ENCODE measurements at places on chromosomes 4 and X.

DNA sequence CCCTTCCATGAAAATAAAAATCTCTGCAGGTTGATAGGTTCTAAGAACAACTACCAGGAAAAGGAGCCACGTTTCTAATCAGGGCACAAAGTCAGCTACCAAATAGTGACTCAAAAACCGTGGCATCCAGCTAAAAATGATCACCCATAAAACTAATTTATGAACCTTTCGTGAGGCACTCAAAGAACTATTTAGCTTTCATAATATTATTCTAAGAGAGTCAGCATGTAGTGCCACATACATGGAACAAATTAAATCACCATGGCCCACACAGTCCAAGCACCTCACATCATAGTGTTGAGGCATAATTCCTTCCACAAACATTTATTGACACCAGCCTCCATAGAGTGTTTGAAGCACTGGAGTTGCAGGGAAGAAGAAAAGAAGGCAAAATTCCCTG, 252.0 kb upstream of the PPARGC1A start:
- no peak for DNase-seq

DNA sequence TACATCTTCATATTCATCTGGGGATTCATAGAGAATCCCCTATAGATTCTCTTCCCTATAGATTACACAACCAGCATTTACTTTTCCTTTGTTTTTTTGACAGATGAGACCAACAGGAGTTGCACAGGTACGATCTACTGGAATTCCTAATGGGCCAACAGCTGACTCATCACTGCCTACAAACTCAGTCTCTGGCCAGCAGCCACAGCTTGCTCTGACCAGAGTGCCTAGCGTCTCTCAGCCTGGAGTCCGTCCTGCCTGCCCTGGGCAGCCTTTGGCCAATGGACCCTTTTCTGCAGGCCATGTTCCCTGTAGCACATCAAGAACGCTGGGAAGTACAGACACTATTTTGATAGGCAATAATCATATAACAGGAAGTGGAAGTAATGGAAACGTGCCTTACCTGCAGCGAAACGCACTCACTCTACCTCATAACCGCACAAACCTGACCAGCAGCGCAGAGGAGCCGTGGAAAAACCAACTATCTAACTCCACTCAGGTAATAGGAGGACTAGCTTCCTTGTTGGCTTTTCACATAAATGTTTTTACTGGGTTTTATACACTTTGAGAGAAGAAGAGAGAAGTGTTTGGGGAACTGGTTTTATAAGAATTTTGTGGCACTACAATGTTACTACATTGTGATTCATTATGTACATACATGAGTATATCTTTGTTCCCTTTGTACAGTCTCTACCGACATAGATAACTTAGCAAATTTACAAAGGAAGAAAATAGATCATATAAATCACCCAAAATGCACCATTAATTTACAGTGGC, 137.2 kb downstream of the DIPK2B start:
- DNase-seq = no peak

GRCh38 chr4:156790866-156791265, 180.7 kb downstream of the PDGFC start:
- no peak for DNase-seq

- DNase-seq = no peak
Measured at GRCh38 chrX:23849241-23849640, 58.5 kb downstream of the APOO start.

DNA sequence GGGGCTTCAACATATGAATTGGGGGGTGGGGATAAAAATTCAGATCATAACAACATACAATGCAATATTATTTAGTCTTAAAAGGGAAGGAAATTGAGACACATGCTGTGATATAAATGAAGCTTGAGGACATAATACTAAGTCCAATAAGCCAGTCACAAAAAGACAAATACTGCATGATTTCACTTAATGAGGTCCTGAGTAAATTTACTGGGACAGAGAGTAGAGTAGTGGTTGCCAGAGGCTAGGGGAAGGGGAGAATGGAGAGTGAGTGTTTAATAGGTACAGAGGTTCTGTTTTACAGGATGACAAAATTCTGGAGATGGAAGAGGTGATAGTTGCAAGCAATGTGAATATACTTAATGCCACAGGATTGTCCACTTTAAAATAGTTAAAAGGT, 89.2 kb upstream of the RAPGEF2 start:
- no peak for DNase-seq

DNA sequence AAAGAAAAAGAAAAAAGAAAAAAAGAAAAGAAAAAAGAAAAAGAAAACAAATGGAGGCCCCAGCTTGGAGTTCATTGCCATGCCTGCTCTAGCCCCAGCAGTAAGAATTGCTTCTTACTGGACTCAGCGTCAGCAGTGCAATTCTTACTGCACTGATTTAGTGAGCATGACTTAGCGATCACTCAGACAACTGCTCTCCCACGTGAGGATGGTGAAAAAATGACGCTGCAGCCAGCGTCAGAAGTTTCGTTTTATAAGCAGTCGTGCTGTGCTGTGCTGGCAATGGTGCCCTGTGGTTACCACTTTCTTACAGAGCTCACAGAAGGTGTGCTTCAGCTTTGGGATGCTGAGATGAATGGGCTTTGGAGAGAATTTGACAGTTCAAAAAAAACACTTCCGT, 68.3 kb upstream of the DDX3X start:
- no peak for DNase-seq

GRCh38 chr4:156956359-156956758, 15.2 kb downstream of the PDGFC start:
- no peak for DNase-seq

- no peak for DNase-seq
Measured at GRCh38 chr4:102610476-102610875, 109.3 kb downstream of the NFKB1 start.

DNA sequence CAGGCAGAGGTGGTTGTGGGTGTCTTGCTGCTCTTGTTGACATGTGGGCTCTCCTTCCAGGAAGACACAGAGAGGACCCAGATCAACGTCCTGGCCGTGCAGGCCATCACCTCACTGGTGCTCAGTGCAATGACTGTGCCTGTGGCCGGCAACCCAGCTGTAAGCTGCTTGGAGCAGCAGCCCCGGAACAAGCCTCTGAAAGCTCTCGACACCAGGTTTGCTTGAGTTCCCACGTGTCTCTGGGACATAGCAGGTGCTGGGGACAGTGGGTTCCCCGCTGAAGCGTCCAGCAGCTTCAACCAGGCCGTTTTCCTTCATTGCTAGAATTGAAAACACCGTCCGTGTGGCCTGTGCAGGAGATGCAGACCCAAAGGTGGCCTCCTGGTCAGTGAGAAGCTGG, 25.6 kb upstream of the MSANTD1 start:
- DNase-seq = no peak

DNA sequence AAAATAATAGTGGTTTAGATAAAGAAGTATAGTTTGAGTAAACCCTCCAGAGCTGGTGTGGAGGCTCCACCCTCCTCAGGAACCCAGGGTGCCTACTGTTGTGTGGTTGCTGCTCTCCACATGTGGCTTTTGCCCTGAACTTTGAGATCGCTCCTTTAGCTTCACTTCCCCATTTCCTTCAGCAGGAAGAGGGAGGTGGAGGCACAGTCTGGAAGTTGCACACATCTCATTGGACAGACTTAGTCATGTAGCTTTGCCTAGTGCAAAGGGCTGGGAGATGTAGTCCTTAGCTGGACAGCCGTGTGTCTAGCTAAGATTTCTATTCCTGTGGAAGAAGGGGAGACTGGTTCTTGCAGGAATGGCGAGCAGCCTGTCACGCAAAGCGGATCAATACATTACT, 37.9 kb downstream of the RGS12 start:
- DNase-seq = no peak

DNA sequence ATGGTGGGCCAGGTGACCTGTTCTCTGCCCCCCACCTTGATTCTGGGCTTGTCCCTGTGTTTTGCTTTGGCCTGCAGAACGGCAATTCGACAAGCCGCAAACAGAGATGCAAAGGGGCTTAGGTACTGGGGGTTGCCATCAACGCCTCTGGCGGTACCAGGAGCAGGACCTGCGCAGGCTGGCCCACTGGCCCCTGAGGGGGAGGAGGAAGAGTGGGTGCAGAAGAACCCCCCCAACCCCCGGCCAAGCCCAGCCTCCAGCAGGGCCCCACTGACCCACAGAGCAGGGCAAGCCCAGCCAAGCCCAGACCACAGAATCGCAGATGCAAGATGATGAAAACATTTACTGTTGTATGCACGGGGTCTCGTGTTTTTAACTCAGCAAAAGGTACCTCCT, 89.4 kb downstream of the PPP2R2C start:
- no peak for DNase-seq

DNA sequence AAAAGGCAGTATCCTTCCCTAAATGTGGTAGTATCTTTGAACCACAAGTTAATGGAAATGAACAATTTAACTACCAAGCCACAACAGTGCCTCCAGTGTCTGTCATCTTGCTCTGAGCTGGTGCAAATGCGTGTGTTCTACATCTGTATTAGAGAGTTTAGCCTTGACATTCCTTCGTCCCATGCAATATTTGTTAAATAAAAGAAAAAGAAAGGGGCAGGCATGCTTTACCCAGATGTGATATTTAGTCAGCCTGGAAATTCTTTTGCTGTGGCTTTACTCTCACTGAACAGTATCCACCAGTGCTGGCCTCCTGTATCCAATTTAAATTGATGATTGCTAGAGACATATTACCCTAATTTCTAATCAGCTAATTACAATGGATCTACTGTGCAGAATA, 310.5 kb downstream of the CFAP299 start:
- no peak for DNase-seq

GRCh38 chr4:94605241-94605805, 152.4 kb upstream of the BMPR1B start:
- no peak for DNase-seq

DNA sequence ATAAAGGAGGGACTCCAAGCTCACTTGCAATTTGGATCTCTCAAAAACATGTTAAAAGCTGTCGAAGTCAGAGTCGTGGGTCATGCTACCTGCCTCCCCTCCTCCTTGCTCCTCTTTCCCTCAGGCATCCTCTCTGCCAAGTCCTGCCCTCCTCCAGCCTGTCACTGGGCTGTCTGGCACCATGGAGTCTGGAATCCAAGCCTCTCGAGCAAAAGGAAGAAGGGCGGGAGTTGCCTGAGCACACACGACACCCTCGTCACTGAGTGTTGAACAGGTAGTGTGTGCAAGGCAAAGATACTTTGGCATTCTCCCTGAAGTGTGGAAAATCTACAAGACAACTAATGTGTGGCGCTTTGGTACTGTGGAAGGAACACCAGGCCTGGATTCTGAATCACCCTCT, 62.2 kb downstream of the HAUS3 start:
- no peak for DNase-seq

GRCh38 chr4:138308356-138308755, 66.2 kb upstream of the SLC7A11 start:
- no peak for DNase-seq

DNA sequence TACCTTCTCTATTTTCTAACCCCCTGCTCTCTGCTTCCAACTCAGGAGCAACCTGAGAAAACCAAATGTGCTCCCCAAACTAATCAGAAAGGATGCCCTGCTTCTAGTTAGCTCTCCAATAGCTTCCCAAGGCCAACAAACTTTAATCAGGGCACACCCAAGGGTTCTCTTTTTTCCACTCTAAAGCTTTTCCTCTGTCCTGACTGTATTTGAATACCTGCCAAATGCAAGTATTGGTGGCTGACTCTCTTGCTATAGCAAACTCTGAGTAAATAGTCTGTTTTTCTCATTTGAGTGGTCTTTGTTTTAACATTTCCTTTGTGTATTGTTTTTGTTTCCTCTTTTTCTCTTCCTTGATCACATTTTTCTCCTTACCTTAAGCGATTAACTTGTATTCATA, 52.5 kb downstream of the GBA3 start:
- no peak for DNase-seq

- DNase-seq = no peak
Measured at GRCh38 chr4:17580969-17581368, 4.0 kb downstream of the LAP3 start.

GRCh38 chrX:135185795-135186443, 14.7 kb upstream of the CT55 start:
- DNase-seq = peak; percentile 24

DNA sequence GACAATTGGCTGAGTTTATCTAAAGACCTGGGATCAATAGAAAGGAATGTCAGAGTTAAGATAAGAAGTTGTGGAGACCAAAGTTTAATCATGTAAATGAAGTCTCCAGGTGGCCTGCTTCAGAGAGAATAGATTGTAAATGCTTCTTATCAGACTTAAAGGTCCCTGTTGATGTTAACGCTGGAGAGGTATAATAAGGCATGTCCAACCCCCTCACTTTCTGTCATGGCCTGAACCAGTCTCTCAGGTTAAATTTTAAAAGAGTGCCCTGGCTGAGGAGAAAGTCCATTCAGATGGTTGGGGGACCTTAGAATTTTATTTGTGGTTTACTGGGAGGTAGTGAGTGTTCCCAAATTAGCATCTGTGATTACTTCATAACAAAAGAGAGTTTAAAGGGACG, 86.7 kb downstream of the AKAP4 start:
- DNase-seq = no peak

DNA sequence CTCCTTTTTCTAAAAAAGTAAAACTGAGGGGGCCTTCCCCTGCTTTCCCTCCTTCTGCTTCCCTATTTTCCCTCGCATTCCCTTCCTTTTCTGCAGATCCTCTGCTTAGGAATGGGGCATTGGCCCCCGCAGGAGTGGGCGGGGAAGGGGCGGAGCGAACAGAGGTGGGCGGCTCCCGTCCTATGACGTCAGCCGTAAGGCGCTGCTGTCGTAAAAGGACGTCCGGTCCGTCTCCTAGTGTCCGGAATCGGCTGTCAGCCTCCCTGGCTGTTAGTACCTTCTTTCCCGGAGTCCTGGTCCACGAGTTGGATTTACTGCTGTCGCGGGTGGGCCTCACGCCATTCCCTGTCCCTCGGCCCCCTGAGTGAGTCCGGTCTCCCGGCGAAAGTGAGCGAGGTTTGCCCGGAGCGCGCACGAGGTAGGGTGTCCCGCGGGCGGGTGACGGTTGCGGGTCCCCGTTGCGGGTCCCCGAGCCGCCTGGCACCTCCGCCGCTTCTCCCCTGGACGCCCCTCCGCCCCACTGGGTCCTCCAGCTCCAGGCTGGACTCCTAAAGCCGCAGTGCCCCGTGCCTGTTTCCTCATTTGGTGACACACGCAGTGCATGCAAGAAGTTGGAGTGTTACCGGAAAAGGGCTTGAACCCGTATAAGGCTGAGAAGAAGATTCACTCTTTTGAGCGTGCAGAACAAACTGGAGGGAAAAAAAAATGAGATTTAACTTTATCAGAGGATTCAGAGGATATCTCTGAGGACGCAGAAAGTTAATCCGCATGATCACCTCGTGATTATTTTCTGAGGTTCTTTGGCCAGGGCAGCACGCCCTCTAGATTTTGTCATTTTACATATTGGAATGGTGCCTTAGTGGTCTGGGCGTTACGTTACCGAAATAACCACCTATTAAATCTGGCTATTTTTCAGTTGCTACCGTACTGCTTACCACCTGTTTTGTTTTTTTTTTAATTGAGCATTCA, at the start of gene ZNF330:
ZNF330 (plus strand) TSS at position 205 of the 969 bp plus-strand sequence. CDS start 1,477 bp downstream, outside the sequence.
- DNase-seq = peak; percentile 94

DNA sequence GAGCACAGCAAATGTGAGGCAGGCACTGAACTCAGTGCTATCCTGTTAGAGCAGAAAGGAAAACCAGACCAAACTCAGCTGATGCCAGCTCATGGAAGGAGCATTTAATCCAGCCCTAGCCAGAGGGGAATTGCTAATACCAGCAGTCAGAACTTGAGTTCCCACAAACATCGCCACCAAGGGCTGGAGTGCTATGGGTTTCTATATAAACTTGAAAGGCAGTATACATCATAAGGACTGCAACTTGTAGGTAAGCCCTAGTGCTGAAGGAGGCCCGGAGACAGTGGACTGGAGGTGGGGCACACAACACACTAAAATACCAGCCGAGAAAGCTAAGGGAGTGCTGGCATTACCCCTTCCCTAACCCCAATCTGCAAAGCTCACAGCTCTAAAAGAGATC, 440.2 kb downstream of the PRR32 start:
- no peak for DNase-seq

GRCh38 chr4:110915301-110915700, 292.4 kb upstream of the PITX2 start:
- no peak for DNase-seq
